ENCODE measurements at places on chromosomes 6 and 20. TPM values are rescaled to one million over a fixed set of nuclear protein-coding genes. Genes with fewer than 3 reads are reported as not detected.

DNA sequence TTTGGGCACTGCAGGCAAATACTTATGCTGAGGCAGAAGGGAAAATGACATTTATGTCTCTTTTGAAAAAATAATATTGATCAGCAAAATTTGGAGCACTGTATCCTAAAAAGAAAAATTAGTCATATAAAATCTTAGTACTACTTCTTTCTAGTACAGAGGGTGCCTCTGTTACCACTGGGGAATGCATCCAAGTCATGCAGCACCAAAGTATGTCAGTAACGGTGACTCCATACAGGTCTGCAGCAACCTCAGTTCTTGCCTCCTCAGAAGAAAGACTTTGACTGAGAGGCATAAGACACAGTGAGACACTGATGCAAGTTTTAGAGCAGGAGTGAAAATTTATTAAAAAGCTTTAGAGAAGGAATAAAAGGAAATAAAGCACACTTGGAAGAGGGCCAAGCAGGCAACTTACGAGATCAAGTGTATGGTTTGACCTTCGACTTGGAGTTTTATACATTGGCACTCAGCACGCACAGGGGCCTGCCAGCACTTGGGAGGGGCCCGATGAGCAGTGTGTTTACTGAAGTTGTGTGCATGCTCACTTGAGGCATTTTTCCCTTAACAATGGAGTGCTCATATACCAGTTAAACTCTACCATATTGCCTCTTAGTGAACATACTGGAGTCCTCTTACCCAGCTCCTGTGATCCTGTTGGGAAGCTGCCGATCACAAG, 1244.8 kb downstream of the EPHA7 start:
- DNase-seq: no peak

DNA sequence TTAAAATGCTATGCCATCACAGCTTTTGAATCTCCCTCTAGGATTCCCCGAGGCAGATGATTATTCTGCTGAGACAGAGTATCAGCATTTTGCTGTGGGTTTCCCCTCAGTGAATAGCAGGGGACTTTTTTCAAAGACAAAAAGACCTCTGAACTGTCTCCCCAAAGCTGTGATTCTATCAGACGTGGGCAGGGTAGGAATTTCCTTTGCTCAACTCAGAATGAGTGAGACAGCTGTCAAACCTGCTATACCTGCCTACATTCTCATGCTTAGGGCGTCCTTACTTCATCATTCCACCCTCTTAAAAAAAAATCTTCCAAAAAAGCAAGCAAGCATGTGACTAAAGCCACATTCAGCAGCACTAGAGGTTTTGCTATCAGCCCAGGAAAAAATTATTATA, 147.6 kb upstream of the FAM83B start:
- no peak for DNase-seq

GRCh38 chr6:15343490-15344191, 97.8 kb downstream of the JARID2 start:
- no peak for DNase-seq

- DNase-seq: no peak
These were observed 145.7 kb upstream of the GGTLC1 start for GRCh38 chr20:24134284-24134683.

GRCh38 chr20:32513031-32513866, 71.9 kb downstream of the NOL4L start:
- no peak for DNase-seq

- DNase-seq: no peak
These were observed 101.4 kb upstream of the CEP85L start for GRCh38 chr6:118752803-118753202.

DNA sequence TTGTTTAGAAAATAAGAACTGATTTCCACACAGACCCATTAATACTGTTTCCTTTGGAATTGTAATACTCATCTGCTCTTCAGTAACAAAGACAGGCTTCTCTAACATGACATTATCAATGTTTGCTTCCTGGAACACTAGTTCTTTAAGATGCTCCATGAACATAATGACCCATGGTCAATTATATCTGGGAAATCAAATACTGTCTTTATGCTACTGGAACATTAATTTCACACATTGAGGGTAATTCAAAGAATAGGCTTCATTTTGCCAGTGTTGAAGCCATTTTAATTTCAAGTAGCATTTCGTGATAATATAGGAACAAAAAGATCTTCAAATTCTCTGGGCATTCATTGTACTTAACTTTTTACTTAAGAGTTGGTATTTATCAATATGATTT, 80.9 kb downstream of the OPN5 start:
- DNase-seq: no peak

DNA sequence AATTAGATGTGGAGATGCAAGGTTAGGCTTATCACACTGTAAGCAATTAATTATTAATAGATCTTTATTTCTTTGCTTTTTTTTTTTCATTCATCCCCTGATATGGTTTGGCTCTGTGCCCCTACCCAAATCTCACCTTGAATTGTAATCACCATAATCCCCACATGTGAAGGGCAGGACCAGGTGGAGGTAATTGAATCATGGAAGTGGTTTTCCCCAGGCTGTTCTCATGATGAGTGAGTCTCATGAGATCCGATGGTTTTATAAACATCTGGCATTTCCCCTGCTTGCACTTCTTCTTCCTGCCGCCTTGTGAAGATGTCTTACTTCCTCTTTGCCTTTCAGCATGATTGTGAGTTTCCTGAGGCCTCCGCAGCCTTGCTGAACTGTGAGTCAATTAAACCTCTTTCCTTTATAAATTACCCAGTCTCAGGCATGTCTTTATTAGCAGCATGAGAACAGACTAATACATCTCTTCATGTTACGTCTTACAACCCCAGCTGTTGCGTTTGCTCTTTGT, 333.8 kb downstream of the CDH26 start:
- no peak for DNase-seq

GRCh38 chr20:18728165-18728869, 85.3 kb upstream of the SCP2D1 start:
- DNase-seq: no peak

- DNase-seq: peak; percentile 53
These were observed 52.7 kb downstream of the TGM2 start for GRCh38 chr20:38112261-38112929.

- DNase-seq: no peak
These were observed 49.5 kb upstream of the CCN6 start for GRCh38 chr6:112004201-112005012.

- no peak for DNase-seq
These were observed 57.4 kb upstream of the PROKR2 start for GRCh38 chr20:5374171-5374570.

- DNase-seq: no peak
These were observed 90.8 kb downstream of the FRK start for GRCh38 chr6:115969930-115970273.

- DNase-seq: no peak
These were observed at the start of gene ADIG for GRCh38 chr20:38581013-38581412. Gene ADIG, plus strand, starts transcription at chr20:38581197. Its CDS starts 54 bp downstream, at chr20:38581251.

DNA sequence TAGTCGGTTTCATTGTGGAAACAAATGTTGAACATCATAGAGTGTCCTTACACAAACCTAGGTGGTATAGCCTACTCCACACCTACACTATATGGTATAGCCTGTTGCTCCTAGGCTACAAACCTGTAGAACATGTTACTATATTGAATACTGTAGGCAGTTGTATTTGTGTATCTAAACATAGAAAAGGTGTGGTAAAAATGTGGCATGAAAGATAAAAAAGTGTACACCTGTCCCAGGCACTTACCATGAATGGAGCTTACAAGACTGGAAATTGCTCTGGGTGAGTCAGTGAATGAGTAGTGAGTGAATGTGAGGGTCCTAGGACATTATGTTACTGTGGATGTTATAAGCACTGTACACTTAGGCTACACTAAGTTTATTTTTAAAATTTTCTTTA, 103.0 kb downstream of the ZFAND3 start:
- no peak for DNase-seq

GRCh38 chr6:127115084-127115655, 3.3 kb upstream of the RSPO3 start:
- no peak for DNase-seq

- no peak for DNase-seq
These were observed 6.2 kb upstream of the CYP24A1 start for GRCh38 chr20:54179946-54180345.

DNA sequence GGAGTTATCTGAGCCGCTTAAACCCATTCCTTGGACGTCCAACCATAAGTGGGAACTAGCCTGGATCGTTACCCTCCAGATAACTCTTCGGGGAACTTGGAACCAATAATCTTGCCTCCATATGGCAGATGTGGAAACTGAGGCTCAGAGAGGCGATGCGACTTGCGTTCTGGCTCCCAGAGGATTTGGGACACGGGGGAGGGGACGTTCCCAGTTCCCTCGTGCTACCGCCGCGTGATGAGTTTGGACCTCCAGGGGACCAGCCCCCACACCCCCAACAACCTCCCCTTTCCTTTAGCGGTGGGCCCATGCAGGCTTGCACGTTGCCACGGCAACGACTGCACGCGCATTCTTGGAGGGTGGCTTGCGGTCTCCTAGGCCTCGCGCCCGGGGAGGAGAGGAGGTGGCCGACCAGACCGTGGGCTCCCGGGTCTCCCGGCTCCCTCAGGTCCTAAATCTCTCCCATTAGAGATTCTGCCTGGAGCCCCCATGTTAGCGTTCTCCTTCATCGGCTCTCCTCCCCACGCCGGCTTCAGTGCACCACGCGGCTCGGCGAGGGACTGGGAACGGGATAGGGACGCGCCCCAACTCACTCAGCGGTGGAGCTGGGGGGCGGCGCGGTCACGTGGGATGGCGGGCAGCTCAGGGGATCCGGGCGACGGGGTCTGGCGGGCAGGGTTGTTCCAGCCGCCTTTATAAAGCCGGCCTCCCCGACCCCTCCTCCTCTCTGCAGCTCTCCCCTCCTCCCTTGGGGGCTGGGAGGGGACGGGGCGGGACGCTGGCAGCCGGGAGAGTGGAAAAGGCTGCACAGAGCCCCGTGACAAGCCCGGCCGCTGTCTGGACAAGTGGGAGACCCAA, at the start of gene PLTP:
PLTP (minus strand) TSS at position 670 of the 858 bp plus-strand sequence. CDS start 703 bp downstream, outside the sequence.
- DNase-seq: peak; percentile 81

DNA sequence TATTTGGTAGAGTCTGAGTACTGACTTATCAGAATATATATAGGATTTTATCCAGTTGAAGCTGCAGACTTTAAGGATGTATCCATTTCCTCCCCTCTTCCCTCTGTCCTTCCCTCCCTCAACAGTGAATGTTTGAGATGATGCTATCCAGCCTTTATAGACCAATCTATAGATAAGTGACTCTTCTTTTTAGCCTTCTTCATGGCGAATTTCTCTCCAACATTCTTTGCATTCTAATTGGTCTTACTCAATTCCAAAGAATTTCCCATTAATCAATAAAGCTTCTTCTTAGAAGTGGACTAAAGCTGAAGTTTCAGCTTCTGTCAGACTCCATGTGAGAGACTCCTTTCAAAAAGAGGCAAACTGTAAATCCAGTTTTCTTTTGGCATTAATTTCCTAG, 99.3 kb downstream of the AIG1 start:
- DNase-seq: no peak

- peak; percentile 27 for DNase-seq
These were observed 954 bp upstream of the BLCAP start for GRCh38 chr20:37528446-37529213.

DNA sequence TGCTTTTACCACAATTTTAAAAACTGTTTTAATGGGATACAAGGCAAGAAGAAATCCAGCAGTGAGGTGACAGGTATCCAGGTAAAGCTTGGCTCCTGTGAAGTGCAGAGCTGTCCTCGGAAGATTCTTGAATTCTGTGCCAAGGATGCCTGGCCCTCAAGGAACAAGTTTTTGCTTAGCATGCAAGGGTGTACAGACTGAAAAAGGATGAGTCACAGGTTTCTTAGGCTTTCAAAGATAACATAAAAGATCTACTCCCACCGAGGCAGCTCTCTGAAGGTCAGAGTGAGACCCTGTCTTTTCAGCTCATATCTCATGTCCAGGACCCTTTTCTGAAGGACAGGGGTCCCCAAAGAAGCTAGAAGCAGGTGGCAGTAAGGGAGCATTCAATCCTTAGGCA, 83.3 kb downstream of the CHD6 start:
- DNase-seq: no peak

DNA sequence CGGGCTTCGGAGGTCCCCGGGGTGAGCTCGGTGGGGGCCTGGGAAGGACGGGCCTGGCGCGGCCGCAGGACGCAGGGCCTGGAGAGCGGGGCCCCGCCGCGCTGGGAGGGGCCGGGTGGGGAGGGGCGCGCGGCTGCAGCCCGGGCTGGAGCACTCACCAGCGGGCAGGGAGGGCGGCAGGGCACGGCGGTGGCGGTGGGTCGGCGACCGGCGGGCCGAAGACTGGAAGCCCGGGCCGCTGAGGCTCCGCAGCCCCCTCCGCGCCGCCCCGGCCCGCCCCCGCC, at the start of gene GATA5:
GATA5 (minus strand) TSS at position 224 of the 284 bp plus-strand sequence. CDS start 474 bp downstream, outside the sequence.
- DNase-seq: no peak

DNA sequence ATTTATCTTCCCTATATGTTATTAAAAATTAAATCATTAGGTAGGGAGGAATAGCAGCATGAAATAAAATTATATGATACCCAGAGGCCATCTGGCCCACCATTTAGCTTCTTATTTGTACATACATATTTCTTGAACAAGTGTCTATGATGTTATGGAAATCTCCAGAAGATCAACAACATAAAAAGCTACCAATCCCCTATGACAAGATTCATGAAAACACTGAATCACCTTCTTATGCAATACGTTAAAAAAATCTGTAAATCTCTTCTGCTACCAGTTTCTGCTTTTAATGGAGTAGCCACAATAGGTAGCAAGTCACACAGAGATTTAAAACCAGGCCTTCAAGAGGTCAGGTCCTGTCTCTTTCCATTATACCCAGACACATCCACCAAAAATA, 125.8 kb upstream of the ENPP5 start:
- no peak for DNase-seq

GRCh38 chr20:3990716-3991115, 24.6 kb downstream of the RNF24 start:
- no peak for DNase-seq

- DNase-seq: no peak
These were observed 164.5 kb downstream of the ATXN1 start for GRCh38 chr6:16596616-16597331.

GRCh38 chr6:146200176-146200575, 171.3 kb downstream of the GRM1 start:
- DNase-seq: no peak

- no peak for DNase-seq
These were observed 415.9 kb downstream of the CD83 start for GRCh38 chr6:14533446-14533845.

Gene ASIP
- not detected for total RNA-seq

Gene CFAP61
- total RNA-seq: 0.52 TPM

Gene LRFN2
- 1.1 TPM for total RNA-seq

Gene TMEM200A
- total RNA-seq: 18.4 TPM

Gene PTK7
- total RNA-seq: 115 TPM

Gene PLA2G7
- 1.2 TPM for total RNA-seq

Gene RPP21
- 49.6 TPM for total RNA-seq

Measured in type B pancreatic cell (in vitro differentiated cells).